Activated effector memory CD4-positive, alpha-beta T cell treated with Interleukin-2 at 50 U/mL for 16 hours (primary cell): ENCODE measurements at places on chromosomes 4 and X.

DNA sequence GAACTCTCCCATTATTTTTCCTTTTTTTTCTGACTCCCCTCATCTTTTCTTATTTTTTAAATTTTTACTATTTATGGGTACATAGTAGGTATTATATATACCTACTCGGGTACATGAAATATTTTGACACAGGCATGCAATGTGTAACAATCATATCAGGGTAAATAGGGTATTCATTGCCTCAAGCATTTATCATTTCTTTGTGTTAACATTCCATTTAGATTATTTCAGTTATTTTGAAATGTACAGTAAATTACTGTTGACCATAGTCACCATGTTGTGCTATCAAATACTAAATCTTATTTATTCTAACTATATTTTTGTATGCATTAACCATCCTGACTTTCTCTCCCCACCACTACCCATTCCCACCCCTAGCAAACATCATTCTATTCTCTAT lies 33.8 kb upstream of the SLIT2 start:
- DNase-seq: no peak

- DNase-seq: no peak
Observed at GRCh38 chrX:22800360-22800759, 199.4 kb upstream of the DDX53 start.

- DNase-seq: no peak
Observed at GRCh38 chr4:6225469-6225868, 25.1 kb upstream of the JAKMIP1 start.

GRCh38 chr4:152585023-152585441 lies 49.1 kb upstream of the FBXW7 start:
- DNase-seq: no peak

- no peak for DNase-seq
Observed at GRCh38 chr4:16089156-16089555, 5.3 kb upstream of the PROM1 start.

DNA sequence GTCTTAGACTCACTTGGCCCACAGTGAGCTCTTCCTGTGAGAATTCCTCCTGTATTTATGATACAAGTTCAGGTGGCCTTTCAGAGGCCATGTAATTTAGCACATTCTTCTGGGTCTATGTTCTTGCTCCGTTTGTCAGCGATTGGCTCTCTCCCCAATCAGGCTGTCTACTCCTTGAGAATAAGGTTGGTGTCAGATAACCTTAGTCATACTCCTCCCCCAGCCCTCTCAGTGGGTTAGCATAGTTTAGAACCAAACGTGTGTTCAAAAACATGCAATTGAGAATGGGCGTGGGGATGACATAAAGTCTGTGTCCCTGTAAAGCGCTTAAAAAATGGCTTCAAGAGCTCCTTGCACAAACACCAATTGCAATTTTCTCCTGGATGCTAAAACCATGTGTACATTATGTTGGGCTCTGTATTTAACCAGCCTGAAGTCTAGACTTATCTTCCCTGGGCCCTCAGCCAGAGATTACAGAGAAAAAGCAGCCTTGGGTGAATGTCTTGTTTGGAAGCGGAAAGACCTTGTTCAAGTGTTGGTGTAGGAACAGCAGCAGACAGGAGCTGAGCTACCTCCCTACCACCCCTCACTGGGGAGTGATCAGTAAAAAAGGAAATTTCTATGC lies 9.9 kb upstream of the CT47C1 start:
- no peak for DNase-seq

DNA sequence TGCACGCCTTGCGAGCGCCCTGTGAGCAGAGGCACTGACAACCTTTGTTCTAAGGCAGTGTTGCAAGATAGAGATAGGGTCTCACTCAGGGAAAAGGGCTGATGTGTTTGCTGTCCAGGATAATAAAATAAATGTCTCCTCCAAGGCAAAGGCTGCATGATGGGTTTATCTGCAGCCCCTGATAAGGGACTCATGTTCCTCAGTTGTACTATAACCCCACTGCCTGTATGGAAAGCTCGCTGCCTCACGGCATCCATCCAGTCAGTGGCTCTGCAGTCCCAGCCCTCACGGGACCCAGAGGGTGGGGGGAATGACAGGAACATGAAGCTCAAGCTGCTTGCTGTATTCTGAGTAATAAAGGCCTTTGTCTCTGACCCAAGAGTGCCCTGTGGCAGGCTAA lies 22.6 kb downstream of the BCLAF3 start:
- DNase-seq: no peak

- no peak for DNase-seq
Observed at GRCh38 chr4:37188100-37188499, 56.4 kb upstream of the NWD2 start.

DNA sequence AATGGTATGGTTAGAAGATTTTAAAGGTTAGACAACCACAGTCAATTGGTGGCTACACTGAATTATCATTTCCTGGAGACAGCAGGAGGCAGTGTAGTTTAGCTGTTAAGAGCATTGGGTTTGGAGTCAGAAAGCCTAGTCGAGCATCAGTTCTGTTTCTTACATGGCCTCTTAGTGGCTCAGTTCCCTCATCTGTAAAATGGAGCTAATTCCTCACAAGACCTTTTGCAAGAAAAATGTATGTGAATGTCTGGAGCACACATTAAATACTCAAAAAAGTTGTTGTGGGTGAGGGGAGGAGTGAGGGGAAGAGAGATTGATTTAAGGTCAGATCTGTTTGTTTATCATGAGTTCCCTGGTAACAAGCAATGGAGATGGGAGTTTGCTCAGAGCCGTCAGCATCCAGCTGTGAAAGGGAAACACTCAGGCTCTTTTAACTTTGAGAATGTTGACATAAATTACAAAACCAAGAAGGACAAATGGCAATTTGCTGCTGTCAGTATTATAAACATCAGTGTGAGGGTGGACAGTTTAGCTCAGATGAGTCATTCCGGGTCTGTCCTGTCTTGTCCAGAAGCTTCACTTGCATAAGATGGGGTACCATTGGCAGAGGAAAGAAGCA lies 98.2 kb upstream of the PGRMC2 start:
- no peak for DNase-seq

GRCh38 chrX:68196939-68197791 lies 236.1 kb downstream of the OPHN1 start:
- DNase-seq: no peak

DNA sequence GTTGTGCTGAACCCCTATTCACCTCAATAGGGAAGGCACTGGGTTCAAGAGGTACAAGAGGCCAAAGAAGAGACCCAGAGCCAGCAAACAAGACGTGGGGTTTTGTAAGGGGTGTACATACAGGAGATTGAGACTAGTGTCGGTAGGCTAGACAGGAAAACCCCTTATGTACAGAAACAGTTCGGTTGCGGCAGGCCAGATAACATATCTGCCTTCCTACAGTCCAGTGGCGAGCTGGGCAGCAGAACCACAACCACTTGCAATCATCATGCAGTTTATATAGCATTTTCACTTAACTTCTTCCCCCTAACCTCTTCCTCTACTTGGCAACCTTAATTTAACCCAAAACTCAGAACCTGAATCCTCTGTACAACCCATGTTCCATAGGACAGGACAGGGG lies 422.2 kb downstream of the PDHA2 start:
- no peak for DNase-seq

DNA sequence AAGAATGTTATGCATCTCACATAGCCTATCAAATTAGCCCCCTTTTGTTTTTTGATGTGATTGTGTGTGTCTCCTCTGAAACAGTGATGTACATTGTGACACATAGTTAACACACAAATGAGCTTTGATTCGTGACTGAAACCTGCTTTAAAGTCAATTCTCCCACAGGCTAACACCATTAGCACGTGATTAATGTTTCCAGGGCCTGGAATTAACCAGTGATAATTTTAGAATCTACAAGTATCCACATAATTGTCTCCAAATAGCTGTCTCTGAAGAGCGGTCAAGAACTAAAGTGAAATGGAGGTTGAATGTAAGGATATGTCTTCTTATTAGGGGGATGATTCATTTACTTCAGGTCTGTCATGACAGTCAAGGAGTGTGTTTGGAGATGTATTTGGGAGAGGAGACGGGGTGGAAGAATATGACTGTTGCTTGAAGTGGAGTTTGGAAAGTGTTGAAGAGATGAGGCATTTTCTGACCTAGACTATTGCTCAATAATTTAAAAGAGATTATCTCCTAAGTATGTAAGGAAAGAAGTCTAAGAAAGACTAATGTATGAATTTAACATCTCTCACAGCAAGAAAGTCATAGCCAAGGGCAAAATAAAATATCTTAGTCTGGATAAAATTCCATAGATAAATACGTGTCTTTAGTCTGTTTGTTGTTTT lies 13.7 kb upstream of the RASGEF1B start:
- DNase-seq: no peak

DNA sequence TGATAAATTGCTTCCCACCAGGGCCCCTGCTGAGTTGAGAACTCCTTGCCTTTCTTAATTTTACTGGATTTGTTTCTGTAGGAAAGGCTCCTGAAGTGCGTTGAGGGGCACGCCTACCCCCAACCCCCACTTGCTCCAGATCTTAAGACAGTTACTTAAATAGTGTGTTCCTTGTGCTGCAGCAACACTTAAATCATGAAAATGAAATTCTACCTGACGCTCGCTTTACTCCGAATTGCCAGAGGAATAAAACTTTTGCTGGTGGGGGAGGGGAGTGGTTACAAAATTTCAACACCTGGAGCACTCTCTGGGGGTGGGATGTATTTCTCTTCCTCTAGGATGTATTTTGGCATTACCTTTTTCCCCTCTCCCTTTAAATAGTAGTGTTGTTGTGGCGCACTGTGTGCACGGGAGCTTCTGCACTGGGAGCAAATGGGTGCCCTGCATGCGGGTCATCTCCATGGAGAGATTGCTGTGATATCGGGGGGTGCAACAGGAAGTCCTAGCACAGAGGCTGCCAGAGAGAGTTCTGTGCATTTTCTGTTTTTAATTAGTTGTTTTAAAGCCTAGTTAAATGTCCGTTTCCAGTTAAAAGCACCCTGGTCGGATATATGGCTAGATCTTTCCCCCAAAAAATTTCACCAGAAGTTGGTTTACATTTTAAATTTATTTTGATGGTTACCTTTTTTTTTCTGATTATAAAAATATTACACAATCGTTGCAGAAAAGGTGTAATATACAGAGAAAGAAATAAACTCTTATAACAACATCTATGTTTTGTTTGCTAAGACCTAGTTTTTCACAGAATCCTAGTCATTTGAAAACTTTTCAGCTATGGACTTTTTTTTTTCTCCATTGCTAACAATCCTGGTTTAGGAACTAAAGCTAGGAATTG lies 207.7 kb downstream of the SOWAHB start:
- DNase-seq: no peak

- DNase-seq: no peak
Observed at GRCh38 chrX:20284992-20285391, 18.3 kb upstream of the RPS6KA3 start.

GRCh38 chrX:120512222-120512621 lies 43.1 kb upstream of the LAMP2 start:
- DNase-seq: no peak

DNA sequence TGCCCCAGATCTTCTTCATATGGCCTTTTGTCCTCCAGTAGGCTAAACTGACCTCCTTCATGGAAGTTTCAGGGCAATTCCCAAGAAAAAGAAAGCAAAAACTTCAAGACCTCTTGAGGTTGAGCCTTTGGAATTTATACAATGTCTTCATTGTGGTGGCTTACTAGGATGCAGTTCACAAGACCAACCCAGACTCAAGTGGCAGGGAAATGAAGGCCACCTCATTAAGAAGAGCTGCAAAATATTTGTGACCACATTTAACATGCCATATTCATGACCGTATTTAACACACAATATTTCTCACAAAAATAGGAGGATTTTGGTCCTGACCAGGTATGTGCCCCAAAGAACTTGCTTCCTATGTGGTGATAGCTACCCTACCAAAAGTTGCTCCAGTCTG lies 605.5 kb upstream of the PITX2 start:
- no peak for DNase-seq

GRCh38 chrX:46754586-46755061 lies 4.3 kb downstream of the SLC9A7 start:
- DNase-seq: no peak

- no peak for DNase-seq
Observed at GRCh38 chrX:74535086-74535407, 79.4 kb downstream of the RLIM start.

GRCh38 chr4:112015960-112016359 lies 129.3 kb upstream of the FAM241A start:
- DNase-seq: no peak

DNA sequence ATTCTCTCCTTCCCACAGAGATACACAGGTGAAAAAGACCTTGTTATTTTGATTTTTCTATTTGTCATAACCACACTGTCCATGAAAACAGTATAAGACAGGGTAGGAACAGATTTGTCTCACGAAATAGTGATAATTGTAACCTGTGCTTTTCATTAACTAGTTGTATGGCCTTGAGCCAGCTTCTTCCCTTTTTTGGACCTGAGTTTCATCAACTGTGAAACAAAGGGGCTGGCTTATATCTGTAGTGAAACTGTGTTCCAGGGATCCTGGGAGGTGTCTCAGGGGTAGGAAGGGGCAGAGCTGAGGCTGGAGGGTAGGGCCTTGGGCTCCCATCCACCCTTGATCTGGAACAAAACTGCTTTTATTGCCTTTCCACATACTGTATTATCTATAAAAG lies 50.9 kb downstream of the MED28 start:
- DNase-seq: no peak

GRCh38 chrX:55099162-55099561 lies 10.3 kb downstream of the PAGE2 start:
- DNase-seq: no peak

GRCh38 chrX:31038575-31039326 lies 33.1 kb downstream of the FTHL17 start:
- DNase-seq: no peak

- DNase-seq: no peak
Observed at GRCh38 chr4:140869446-140869845, 113.3 kb upstream of the TBC1D9 start.

- no peak for DNase-seq
Observed at GRCh38 chr4:76523593-76523992, 88.6 kb downstream of the SHROOM3 start.

GRCh38 chr4:86582410-86582809 lies 11.7 kb upstream of the PTPN13 start:
- no peak for DNase-seq

GRCh38 chrX:20913760-20914159 lies 460.5 kb upstream of the CNKSR2 start:
- DNase-seq: no peak

GRCh38 chr4:1294424-1294823 lies 4.7 kb downstream of the MAEA start:
- no peak for DNase-seq

DNA sequence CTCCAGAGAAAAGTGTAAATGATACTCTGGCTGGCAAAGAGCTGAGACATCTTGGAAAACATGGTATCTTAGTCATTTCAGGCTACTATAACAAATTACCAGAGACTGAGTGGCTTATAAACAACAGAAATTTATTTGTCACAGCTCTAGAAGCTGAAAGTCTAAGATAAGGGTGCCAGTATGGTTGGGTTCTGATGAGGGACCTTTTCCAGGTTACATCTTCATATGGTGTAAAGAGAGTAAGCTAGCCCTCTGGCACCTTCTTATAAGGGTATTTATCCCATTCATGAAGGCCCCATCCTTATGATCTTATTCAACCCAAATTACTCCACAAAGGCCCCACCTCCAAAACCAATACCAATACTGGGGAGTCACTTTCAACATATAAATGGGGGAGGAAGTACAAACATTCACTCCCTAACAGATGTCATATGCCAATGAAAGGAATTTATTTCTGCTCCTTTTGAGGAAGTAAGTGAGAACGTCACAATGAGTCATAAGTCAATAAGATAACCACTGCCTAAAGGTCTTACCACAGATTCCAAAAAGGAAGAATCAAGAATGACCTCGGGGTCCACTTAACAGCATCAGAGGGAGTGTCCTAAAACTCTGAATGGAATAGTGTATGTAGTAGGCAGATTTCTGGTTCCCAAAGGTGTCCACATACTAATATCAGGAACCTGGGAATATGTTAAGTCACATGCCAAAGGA lies 246.6 kb downstream of the OPHN1 start:
- DNase-seq: no peak

GRCh38 chr4:88442689-88443191 lies 14.2 kb upstream of the HERC5 start:
- no peak for DNase-seq
